ENCODE measurements at places on chromosomes 4 and X. TPM values are rescaled to one million over a fixed set of nuclear protein-coding genes. Genes with fewer than 3 reads are reported as not detected.

DNA sequence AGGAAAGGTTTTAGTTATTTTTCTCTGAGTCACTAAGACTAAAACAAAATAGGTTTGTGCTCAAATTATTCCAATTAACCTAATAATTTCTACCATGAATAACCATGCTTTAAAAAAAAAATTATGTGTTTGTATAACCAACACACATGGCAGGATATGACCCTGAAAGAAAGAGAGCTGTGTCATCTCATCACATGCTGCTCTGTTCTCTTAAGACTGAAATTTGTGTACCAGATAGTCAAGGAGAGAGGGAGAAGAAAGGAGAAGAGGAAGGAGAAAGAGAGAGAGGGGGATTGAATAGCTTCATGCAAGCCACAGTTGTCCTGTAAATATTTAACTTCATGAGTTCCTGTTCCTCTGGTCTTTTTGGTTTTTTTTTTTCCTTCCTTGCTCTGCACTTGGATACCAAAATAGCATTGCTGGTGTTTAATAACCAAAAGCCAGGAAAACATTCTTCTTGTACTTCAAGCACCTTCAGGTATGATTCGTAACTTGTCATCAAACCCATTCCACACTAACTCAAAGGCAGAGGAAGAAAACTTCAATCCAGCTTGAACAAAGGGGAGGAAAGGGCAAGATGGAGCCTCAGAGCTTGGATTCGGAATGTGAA is 6.4 kb upstream of the PROM1 start:
- no peak for DNase-seq
- no peak overlapping the region for H3K4me3 ChIP-seq
- no peak overlapping the region for H3K27ac ChIP-seq
- H3K36me3 ChIP-seq = no peaks in the 10 kb centered on the region

GRCh38 chr4:101987623-101988243 is 197.2 kb downstream of the BANK1 start:
- no peak overlapping the region for H3K27ac ChIP-seq
- DNase-seq = no peak
- H3K27me3 ChIP-seq = no peaks in the 10 kb centered on the region
- H3K4me1 ChIP-seq = no peaks in the 10 kb centered on the region

DNA sequence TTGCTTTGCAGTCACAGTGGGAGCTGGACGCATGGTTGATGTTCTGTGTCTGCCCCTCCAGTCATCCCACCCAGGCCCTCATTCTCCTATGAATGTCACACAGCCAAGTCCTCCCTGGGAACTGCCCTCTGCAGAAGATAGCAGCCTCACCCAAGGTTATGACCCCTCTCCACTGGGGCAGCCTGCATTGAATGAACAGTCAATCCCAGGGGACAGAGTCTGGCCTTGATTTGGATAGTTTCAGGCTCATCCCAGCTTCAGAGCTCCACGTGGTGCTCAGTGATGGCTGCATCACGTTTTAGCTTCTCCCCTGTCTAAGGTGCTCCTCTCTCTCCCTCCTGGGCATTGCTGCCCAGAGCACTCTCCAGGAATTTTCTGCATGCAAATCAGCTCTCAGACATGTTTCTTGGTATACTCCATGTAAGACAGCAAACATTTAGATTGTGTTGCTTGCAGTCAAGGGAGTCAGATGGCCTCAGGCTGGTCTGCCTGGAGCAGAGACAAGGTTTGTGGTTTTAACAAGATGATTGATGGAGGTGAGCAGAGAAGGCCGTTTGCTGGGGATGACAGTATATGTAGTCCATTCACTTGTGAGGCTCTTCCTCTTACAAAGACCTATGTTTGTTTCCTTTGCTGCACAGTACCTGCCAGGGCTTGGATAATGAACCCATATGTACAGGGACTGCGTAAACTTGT is 56.1 kb upstream of the MSX1 start:
- H3K36me3 ChIP-seq = 0 out of 2 replicates have a peak, but pooled peaks cover 4% of the 10 kb centered on the region
- no peak for DNase-seq
- peaks cover 37% of the 10 kb centered on the region for H3K27me3 ChIP-seq
- no peak overlapping the region for H3K4me3 ChIP-seq

- DNase-seq = no peak
- H3K4me1 ChIP-seq = no peaks in the 10 kb centered on the region
- H3K27ac ChIP-seq = no peak overlapping the region
- H3K4me3 ChIP-seq = no peak overlapping the region
- H3K27me3 ChIP-seq = peaks cover 59% of the 10 kb centered on the region
- H3K36me3 ChIP-seq = no peaks in the 10 kb centered on the region
These were observed 2.2 kb upstream of the SFRP2 start for GRCh38 chr4:153790962-153791551.

DNA sequence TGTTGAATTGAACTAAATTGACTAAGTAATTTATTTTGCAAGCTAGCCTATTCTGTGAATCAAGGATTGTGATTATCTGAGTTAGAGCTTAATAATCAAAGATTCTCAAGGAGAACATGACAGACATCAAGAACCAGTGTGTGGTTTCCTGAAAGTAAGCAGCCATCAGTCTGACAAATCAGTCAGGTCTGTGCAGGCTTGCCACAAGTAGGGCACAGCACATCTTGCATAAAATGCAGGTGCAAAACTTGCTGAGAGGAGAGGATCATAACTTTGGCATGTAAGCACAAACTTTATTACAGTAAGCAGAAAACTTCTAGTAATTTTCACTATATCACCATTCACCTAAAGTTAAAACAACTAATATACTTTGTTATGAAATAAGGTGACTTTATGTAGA is 22.5 kb downstream of the FAM241A start:
- H3K27ac ChIP-seq = no peak overlapping the region
- no peaks in the 10 kb centered on the region for H3K36me3 ChIP-seq
- no peak for DNase-seq
- no peak overlapping the region for H3K4me3 ChIP-seq

- peaks cover 21% of the 10 kb centered on the region for H3K36me3 ChIP-seq
- no peaks in the 10 kb centered on the region for H3K27me3 ChIP-seq
- H3K4me3 ChIP-seq = no peak overlapping the region
- H3K4me1 ChIP-seq = peaks cover 44% of the 10 kb centered on the region
- H3K27ac ChIP-seq = peak overlapping the region; percentile 46
- DNase-seq = no peak
These were observed 121.1 kb upstream of the SLC4A4 start for GRCh38 chr4:71217688-71218087.

DNA sequence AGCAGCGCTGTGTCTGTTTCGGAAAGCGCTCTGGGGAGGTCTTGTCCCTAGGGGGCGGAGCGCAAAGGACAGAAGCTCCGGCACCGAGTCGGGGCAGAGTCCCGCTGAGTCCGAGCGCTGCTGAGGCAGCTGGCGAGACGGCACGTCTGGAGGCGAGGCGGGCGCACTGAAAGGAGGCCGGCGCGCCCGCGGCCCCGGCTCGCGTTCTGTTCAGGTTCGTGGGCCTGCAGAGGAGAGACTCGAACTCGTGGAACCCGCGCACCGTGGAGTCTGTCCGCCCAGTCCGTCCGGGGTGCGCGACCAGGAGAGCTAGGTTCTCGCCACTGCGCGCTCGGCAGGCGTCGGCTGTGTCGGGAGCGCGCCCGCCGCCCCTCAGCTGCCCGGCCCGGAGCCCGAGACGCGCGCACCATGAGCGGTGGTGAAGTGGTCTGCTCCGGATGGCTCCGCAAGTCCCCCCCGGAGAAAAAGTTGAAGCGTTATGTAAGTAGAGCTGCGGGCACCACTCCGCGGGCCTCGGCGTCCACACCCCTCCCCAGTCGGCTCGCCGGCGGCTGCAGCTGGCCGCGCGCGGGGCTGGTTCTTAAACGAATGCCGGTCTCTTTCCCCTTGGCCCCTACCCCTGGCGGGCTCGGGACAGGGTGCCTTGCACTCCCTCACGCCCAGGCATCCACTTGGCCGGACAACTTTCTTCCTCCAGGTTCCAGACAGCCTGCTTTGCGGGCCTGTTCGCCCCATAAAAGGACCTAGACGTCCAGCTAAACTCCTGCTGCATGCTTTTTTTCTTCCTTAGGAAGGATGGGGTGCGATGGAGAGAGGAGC is at the start of gene GAB1:
Gene GAB1, plus strand, starts transcription at position 96 of the 819 bp plus-strand sequence. Its CDS starts 313 bp downstream, at position 409.
- peak within 1 kb of the TSS; percentile 97 for H3K4me3 ChIP-seq
- H3K4me1 ChIP-seq = peaks cover 16% of the 10 kb centered on the region
- H3K27ac ChIP-seq = peak within 1 kb of the TSS; percentile 89
- peaks cover 3% of the 10 kb centered on the region for H3K27me3 ChIP-seq
- peak; percentile 82 for DNase-seq

DNA sequence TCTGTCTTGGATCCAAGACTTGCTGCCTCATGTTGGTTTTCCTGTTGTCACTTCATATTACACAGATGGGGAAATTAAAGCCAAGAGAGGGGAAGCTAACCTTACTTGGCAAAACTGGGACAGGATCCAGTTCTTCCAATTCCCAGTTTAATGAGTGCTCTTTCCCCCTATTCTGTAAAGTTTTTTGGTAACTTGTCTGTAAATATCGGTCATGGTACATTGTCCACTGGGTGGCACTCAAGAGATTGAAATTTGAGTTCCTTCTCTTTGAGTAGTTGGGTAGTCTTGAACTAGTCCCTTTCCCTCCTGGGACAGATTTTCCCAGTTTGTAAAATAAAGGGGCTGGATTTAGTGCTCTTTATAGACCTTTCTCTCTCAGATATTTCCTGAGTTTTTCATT is 12.4 kb upstream of the EOLA2 start:
- H3K4me3 ChIP-seq = no peak overlapping the region
- H3K4me1 ChIP-seq = peaks cover 10% of the 10 kb centered on the region
- peak; percentile 55 for DNase-seq

- H3K27ac ChIP-seq = peak overlapping the region; percentile 97
- peak; percentile 28 for DNase-seq
- peak overlapping the region; percentile 92 for H3K4me3 ChIP-seq
- peaks cover 27% of the 10 kb centered on the region for H3K36me3 ChIP-seq
- H3K4me1 ChIP-seq = peaks cover 48% of the 10 kb centered on the region
These were observed 771 bp upstream of the RBPJ start for GRCh38 chr4:26319949-26320537.

GRCh38 chrX:115337491-115338144 is 48.1 kb downstream of the LUZP4 start:
- peak; percentile 24 for DNase-seq
- peak overlapping the region; percentile 24 for H3K27ac ChIP-seq
- H3K36me3 ChIP-seq = no peaks in the 10 kb centered on the region
- no peaks in the 10 kb centered on the region for H3K27me3 ChIP-seq

DNA sequence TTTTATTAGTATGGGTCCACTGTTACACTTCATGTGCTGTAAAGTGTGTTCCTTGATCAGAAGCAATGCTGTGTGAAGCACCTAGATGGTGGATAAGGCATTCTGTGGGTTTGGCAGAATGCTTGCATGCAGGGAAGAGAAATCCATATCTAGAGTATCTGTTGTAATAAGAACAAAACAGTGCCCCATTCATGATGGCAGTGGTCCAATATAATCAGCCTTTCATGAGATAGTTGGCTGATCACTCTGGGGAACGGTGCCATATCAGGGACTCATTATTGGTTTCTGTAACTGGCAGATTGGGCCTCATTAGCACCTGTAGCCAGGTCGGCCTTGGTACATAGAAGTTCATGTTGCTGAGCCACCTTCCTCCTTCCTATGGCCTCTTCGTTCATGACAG is 28.7 kb downstream of the STIM2 start:
- no peak for DNase-seq
- H3K27me3 ChIP-seq = no peaks in the 10 kb centered on the region
- no peak overlapping the region for H3K27ac ChIP-seq
- no peaks in the 10 kb centered on the region for H3K36me3 ChIP-seq
- no peak overlapping the region for H3K4me3 ChIP-seq

DNA sequence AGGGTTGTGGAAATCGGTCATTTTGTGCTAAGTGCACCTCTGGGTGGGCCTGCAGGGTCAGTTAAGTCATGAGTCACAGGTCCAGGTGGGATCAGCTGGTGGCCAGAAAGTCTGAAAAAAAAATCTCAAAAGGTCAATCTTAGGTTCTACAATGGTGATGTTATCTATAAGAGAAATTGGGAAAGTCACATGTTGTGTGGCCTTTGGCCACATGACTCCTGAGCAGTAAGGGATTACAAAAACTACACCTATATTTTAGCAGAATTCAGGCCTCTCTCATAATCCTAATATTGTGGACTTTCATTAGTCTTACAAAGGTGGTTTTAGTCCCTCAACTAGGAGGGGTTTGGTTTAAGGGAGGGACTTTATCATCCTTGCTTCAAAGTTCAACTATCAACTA is 59.1 kb downstream of the UCHL1 start:
- no peak overlapping the region for H3K4me3 ChIP-seq
- no peak for DNase-seq
- peaks cover 21% of the 10 kb centered on the region for H3K27me3 ChIP-seq
- no peak overlapping the region for H3K27ac ChIP-seq
- no peaks in the 10 kb centered on the region for H3K36me3 ChIP-seq
- H3K4me1 ChIP-seq = peaks cover 15% of the 10 kb centered on the region

GAGE1 gene
- not detected for total RNA-seq

ABLIM2 gene
- total RNA-seq = not detected

CHST7 gene
- 15.9 TPM for total RNA-seq

DKK2 gene
- 0.19 TPM for total RNA-seq

GDPD2 gene
- not detected for total RNA-seq

Measured in HFFc6 (cell line).